Sciatic nerve (tissue), 2 donors: ENCODE measurements at places on chromosomes 16 and 17.

- DNase-seq: no peak
Measured at GRCh38 chr17:6894206-6894528, 62.6 kb upstream of the TEKT1 start.

DNA sequence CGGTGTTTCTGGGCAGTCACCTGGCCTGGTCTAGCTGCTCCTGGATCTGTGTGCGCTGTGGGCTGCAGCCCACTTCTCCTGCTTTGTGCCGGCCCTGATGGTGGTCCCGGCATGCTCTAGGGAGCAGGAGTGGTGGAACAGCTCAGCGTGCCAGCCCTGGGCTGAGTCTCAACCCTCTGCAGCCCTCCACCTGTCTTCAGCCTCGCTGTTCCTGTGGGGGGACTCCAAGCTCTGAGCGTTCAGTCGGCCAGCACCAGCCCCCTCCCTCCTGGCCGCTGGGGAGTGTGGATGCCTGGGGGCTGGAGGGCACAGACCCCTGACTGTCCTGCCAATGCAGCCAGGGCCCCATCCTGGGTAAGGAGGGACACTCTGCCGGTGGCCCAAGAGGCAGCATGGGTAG, 23.7 kb upstream of the RASD1 start:
- DNase-seq: no peak

DNA sequence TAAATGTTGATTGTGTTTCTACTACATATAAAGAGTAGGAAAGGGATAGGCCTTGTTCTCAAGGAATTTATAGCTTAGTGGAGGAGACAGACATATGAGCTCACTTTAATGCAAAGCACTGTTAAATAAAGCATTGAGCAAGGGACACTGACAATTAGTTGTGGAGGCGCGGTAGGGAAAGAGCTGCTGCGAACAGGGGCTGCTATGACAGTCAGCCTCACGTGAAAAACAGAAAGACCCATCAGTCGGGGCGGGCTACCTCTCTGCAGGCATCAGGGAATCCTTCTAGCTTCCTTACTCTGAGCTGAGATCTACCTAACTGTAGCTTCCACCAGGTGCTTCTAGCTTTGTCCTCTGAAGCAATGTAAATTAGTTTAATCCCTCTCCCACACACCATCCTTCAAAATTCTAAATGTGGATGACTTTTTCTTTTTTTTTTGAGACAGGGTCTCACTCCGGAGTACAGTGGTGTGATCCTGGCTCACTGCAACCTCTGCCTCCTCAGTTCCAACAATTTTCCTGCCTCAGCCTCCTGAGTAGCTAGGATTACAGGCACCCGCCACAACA, 129.9 kb upstream of the ZFHX3 start:
- DNase-seq: no peak

DNA sequence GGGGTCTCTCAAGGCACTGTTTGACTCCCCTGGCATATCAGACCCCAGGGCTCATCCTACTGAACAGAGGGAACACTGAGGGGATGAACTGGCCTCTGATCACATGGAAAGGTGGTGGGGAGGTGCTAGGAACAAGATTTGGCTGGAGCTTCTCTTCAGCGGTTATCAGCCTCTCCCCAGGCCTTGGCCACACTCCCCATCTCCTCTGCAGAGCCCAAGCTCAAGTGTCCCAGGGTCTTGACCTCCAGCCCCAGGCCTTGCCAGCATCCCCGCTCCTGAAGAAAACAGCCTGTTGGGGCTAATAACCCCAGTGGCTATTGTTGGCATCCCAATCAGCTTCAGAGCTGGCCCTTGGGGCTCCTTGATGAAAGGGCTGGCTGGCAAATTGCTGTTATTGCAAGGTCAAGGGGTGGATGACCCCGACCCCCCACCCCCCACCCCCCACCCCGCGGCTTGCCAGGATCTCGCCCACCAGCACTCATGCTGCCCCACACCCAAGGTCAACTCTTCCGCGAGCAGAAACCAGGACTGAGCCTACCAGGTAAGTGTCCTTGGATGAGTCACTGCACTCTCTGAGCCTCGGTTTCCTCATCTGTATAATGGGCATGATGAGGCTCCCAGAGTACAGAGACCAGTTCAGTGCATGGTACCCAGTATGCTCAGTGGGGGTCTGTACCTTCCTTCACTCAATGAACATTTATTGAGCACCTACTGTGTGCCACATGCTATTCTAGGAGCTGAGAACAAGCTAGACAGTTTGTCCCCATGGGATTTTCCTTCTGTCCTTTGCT, 18.8 kb upstream of the FAM83G start:
- no peak for DNase-seq

GRCh38 chr16:56425439-56425832, at the start of gene AMFR:
Gene AMFR (minus strand): TSS chr16:56425545. CDS start chr16:56425327, 218 bp downstream.
- DNase-seq: peak; percentile 76

GRCh38 chr17:50112694-50113093, 17.3 kb downstream of the SAMD14 start:
- peak; percentile 59 for DNase-seq

DNA sequence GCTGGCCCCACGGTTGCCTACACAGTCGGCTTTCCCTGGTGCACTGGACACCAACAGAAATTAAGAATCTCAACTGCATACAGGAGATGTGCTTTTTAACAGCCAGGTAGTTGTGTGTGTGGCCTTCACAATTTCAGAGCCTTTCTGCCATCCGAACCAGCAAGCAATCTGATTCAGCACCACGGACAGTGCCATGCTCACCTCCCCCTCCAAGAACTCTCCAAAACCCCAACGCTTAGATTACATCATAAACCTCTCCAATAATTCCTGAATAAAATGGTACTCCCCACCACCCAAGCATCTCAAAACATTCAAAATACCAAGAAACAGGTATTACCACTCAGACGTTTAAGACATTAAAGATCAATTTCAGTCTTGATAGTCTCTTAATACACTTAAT, 31.8 kb downstream of the USP7 start:
- DNase-seq: peak; percentile 72

GRCh38 chr16:31710134-31710533, 163.5 kb upstream of the ZNF267 start:
- no peak for DNase-seq

GRCh38 chr16:69179328-69180010, 7.5 kb upstream of the SNTB2 start:
- DNase-seq: peak; percentile 81

GRCh38 chr16:57316390-57317017, 32.0 kb upstream of the PLLP start:
- DNase-seq: no peak

DNA sequence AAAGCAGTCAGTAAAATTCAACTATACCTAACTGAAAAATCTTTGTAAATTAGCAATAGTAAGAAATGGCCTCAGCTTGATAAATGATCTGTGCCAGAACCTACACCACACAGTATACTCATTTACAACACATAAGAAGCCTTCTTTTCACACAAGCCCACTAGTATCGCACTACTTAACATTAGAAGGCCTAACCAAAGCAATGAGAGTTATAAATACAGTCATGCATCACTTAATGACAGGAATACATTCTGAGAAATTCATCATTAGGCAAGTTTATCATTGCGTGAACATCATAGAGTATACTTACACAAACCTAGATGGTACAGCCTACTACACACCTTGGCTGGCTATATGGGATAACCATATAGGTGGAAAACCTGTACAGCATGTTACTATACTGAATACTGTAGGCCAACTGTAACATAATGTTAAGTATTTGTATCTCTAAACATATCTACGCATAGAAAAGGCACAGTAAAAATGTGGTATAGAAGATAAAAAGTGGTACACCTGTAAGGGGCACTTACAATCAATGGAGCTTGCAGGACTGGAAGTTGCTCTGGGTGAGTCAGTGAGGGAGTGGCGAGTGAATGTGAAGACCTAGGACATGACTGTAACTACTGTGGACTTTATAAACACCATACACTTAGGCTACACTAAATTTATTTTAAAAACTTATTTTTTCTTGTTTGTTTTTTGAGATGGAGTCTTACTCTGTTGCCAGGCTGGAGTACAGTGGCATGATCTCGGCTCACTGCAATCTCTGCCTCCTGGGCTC, 126.5 kb upstream of the CORO6 start:
- no peak for DNase-seq

DNA sequence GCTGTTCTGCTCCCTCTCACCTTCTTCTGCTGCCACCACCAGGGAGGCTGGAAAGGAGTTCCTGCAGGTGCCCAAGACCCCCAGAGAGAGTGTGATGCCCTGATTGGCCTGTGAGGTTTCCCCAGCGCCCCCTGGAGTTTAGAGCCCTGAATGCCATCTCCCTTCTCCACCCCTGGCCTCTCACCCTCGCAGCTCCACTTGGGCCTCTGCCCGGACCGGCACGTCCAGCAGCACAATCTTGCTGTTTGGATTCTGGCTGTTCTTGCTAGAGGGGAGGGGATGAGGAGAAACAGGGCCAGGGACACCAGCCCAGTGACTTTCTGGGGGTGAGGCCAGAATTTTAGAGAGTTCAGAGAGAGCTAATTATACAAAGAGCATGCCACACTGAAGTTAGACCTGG, 12.5 kb upstream of the FAM171A2 start:
- no peak for DNase-seq

DNA sequence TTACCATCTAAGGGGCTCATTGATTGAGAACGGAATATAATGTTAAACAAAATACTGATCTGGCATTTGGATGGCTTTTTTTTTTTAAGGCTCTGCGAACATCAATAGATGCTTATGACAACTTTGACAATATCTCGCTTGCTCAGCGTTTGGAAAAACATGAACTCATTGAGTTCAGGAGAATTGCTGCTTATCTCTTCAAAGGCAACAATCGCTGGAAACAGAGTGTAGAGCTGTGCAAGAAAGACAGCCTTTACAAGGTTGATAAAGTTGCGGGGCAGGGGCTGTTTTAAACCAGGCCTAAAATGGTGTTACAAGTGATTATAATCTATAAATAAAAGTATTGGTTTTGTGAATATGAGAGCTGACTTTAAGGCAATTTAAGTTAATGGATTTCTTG, 22.3 kb downstream of the PTRH2 start:
- no peak for DNase-seq
